Mesenchymal stem cell (in vitro differentiated cells and primary cell): ENCODE measurements at places on chromosomes 1 and 21.

DNA sequence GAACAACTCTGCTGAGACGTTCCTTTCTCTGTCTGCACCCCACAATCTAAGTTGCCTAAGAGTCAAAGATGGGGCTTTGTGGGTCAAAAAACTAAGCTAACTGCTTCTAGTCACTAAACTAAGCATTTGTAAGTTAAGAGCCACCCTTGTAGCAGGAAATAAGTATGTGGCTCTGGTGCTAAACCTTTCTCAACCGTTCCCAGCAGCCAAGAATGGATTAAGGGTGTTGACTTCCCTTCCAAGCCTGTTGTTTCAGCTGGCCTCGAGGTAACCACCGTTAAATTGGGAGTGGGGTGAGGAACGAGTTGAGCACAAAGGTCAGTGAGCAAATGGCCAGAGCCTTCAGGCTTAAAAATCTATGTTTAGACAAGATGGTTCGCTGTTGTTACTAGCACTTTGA lies 169.1 kb downstream of the TRIM33 start:
- H3K4me1 ChIP-seq: peaks cover 11% of the 10 kb centered on the region
- no peak for DNase-seq
- H3K27me3 ChIP-seq: peaks cover 12% of the 10 kb centered on the region
- no peak overlapping the region for H3K4me3 ChIP-seq
- H3K36me3 ChIP-seq: no peaks in the 10 kb centered on the region
- peak overlapping the region; percentile 32 for H3K27ac ChIP-seq

GRCh38 chr1:55313903-55314302 lies 98.7 kb upstream of the USP24 start:
- H3K4me3 ChIP-seq: no peak overlapping the region
- peaks cover 10% of the 10 kb centered on the region for H3K4me1 ChIP-seq
- no peak overlapping the region for H3K27ac ChIP-seq
- H3K27me3 ChIP-seq: no peaks in the 10 kb centered on the region

GRCh38 chr1:18344755-18345154 lies 136.0 kb upstream of the KLHDC7A start:
- no peaks in the 10 kb centered on the region for H3K4me1 ChIP-seq
- H3K4me3 ChIP-seq: no peak overlapping the region
- no peaks in the 10 kb centered on the region for H3K36me3 ChIP-seq
- H3K27me3 ChIP-seq: peaks cover 35% of the 10 kb centered on the region

DNA sequence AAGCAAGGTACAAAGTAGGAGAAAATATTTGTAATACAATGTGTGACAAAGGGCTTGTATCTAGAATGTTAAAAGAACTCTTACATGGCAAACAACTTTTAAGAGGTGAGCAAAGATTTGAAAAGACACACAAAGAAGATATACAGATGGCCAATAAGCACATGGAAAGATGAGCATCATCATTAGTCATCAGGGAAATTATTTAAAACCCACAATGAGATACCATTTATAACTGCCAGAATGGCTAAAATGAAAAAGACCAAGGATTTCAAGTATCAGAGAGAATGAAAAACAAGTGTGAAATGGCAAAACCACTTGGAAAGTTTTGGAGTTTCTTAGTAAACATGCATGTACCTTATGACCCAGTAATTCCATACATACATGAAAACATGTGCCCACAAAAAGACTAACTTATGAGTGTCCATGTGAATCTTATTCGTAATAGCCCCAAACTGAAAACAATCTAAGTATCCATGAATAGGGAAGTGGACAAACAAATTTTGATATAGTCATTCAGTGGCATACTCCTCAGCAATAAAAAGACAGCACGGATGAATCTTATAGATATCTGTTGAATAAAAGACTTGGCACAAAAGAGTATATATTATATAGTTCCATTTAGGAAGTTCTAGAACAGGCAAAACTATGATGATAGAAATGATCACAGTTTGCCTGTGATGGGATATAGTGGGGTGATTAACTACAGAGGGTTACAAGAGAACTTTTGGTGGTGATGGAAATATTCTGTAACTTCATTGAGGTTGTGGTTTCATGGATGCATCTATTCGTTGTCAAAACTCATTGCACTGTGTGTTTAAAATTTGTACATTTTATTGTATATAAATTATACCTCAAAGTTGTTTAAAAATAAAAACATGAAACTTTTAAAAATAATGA lies 82.0 kb downstream of the DISP1 start:
- no peaks in the 10 kb centered on the region for H3K27me3 ChIP-seq
- peak overlapping the region; percentile 71 for H3K4me3 ChIP-seq
- peaks cover 3% of the 10 kb centered on the region for H3K4me1 ChIP-seq
- H3K27ac ChIP-seq: no peak overlapping the region

DNA sequence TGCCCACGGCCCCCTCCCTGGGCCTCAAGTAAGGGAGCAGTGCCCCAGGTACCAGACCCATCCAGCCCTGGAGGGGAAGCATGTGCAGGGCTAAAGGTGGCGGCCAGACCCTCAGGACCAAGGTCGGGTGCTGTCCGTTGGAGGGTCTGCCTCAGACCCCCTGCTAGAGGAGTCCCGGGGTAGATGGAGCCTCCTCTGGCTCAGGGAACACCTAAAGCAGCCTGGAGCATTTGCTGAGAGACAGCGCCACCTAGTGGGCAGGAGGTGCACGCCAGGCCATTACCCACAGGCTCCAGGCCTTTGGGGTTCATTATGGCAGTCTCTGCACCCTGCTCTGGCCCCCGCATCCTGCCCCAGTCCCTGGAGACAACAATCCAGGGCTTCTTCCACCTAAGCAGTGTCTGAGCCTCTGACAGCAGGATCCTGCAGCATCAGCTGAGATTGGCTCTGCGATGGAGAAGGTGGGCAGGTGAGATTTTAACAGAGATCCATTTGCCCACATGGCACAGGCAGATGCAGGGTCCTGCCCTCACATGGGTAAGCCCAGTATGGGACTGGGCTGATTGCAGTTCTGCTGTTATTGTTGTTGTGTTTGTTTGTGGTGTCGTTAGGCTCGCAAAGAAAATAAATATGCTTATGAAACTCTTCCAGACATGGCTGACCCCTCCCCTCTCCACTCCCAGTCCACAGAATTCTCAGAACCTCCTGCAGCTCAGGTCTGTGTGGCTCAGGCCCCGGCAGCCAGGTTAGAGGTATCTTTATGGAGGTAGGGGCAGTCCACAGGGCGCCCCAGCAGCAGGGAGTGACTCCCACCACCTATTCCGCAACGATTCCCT lies 42.4 kb downstream of the CTNNBIP1 start:
- DNase-seq: peak; percentile 65
- no peak overlapping the region for H3K27ac ChIP-seq
- H3K4me3 ChIP-seq: no peak overlapping the region
- H3K36me3 ChIP-seq: peaks cover 49% of the 10 kb centered on the region

- H3K4me1 ChIP-seq: no peaks in the 10 kb centered on the region
- H3K4me3 ChIP-seq: no peak overlapping the region
- H3K27me3 ChIP-seq: no peaks in the 10 kb centered on the region
- no peak overlapping the region for H3K27ac ChIP-seq
- DNase-seq: no peak
- no peaks in the 10 kb centered on the region for H3K36me3 ChIP-seq
Measured at GRCh38 chr1:87903242-87903641, 574.6 kb downstream of the LMO4 start.

GRCh38 chr21:39597595-39597994 lies 15.1 kb upstream of the B3GALT5 start:
- no peak overlapping the region for H3K4me3 ChIP-seq
- peaks cover 16% of the 10 kb centered on the region for H3K27me3 ChIP-seq
- H3K4me1 ChIP-seq: peaks cover 4% of the 10 kb centered on the region
- H3K36me3 ChIP-seq: no peaks in the 10 kb centered on the region

- DNase-seq: no peak
- peaks cover 12% of the 10 kb centered on the region for H3K27me3 ChIP-seq
- no peak overlapping the region for H3K4me3 ChIP-seq
- no peaks in the 10 kb centered on the region for H3K4me1 ChIP-seq
Measured at GRCh38 chr1:20248971-20249612, 41.6 kb upstream of the VWA5B1 start.

DNA sequence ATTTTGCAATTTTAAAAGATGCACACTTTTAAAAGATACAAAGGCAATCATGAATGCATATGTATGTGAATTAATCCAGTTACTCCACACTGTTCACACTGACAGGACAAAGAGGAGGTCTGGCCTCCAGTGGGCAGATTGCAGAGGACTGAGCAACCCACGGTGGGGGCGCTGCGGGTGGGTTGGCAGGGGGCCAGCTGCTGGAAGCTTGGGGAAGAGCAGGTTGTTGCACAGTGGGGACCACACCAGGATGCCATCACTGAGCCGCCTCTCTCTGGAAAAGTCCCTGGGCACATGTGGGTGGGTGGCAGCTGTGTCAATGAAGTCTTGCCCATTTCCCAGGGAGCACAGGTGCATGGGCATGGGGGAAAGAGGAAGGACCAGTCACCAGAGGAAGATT lies 12.7 kb upstream of the PADI4 start:
- H3K27me3 ChIP-seq: peaks cover 13% of the 10 kb centered on the region
- H3K27ac ChIP-seq: no peak overlapping the region
- H3K4me1 ChIP-seq: peaks cover 1% of the 10 kb centered on the region
- no peak for DNase-seq
- no peak overlapping the region for H3K4me3 ChIP-seq

DNA sequence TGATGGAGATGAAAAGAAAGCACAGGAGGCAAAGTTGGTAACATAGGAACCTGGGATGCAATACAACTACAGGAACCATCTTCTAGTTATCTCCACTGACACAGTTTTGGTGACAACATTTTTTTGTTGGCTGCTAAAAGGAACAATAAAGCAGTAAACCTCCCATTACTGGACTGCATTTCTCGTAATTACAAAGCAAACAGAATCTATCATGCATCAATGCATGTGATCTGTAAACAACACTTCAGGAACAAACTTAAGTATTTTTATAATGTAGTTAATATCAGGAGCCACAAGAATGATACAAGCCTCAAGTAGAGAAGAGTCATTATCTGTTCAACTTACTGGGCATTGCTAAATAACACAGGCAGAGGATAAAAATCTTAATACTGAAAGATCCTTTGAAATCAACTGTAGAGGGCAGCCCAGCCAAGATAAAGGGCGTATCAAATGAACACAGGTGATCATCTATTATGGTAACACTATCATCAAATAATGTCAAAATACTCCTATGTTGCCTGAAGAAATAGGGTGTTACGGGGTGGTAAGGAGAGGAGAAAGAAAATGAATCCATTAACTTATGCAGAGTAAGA lies 193.3 kb downstream of the EIF4G3 start:
- DNase-seq: no peak
- no peak overlapping the region for H3K4me3 ChIP-seq
- H3K36me3 ChIP-seq: peaks cover 3% of the 10 kb centered on the region
- H3K27me3 ChIP-seq: no peaks in the 10 kb centered on the region
- no peaks in the 10 kb centered on the region for H3K4me1 ChIP-seq

DNA sequence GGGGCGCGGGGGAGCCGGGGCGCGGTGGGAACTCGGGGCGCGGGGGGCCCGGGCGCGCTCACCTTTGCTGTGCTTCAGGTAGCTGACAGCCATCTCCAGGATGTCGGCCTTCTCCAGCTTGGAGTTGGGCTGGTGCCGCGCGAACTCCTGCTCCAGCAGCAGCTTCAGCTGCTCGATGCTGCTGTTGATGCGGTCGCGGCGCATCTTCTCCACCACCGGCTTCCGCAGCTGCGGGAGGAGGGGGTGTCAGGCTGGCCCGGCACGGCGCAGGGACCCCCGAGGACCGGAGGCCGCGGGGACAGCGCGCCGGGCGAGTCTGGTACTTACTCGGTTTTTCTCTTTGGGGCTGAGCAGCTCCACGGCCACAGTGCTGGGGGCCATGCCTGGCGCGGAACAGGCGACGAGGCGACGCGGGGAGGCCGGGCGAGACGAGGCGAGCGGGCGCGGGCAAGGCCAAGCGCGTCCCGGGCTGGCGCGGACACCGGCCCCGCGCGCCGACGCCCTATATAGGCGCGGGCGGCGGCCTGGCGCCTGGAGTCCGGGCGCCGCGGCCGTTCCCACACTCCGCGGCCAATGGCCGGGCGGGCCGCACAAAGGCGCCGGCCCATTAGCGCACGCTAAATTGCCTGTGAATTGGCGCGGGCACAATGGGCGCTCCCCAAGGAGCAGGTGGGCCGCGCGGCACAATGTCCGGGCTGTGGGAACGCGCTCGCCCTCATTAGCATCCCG lies at the start of gene HES5:
Gene HES5, minus strand, starts transcription at position 480 of the 729 bp plus-strand sequence. Its CDS starts 99 bp downstream, at position 381.
- peak within 1 kb of the TSS; percentile 10 for H3K4me3 ChIP-seq
- H3K36me3 ChIP-seq: peaks cover 3% of the 10 kb centered on the region
- peaks cover 29% of the 10 kb centered on the region for H3K27me3 ChIP-seq
- DNase-seq: no peak
- H3K4me1 ChIP-seq: peaks cover 64% of the 10 kb centered on the region

GRCh38 chr21:31480228-31480627 lies 136.2 kb upstream of the TIAM1 start:
- no peaks in the 10 kb centered on the region for H3K27me3 ChIP-seq
- H3K27ac ChIP-seq: no peak overlapping the region
- H3K36me3 ChIP-seq: no peaks in the 10 kb centered on the region
- DNase-seq: no peak
- H3K4me1 ChIP-seq: no peaks in the 10 kb centered on the region

DNA sequence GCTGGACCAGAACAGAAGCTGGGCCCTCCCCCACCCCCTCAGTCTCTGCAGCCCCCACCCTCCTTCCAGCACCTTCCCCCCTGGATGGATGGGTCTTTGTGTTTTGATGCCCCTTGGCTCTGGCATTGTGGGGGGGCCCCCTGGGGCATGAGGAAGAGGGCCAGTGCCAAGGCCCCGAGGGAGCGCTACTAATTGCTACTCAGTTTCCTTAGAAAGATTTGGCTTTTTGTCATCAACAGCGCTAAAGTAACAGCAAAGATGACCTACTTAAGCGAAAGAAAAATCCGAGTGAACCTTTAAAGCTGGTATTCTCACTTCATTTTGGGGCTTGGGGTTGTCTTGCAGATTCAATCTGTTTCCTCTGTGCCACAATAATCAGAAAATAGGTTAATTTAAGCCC lies 63.5 kb downstream of the SKI start:
- DNase-seq: no peak
- H3K36me3 ChIP-seq: no peaks in the 10 kb centered on the region
- H3K4me3 ChIP-seq: no peak overlapping the region
- peaks cover 69% of the 10 kb centered on the region for H3K4me1 ChIP-seq
- H3K27me3 ChIP-seq: no peaks in the 10 kb centered on the region

DNA sequence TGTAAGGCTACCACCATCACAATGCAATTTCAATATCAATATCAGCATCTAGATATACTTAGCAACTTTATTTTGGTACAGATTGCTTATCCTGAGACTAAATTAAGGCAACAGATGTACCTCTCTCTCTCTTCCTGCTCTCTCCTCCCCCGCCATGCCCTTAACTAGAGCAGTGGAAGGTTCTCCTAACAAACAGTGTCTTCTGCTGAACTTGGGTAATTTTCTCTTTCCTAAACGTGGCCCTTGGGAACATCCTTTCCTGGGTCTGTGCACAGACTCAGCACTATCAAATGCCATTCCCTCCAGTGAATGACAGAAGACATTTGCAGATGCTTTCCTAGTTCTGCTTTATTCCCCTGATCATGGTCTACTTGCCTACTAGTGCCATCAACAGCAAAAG lies 85.6 kb upstream of the TTC39A start:
- H3K27ac ChIP-seq: no peak overlapping the region
- H3K36me3 ChIP-seq: peaks cover 36% of the 10 kb centered on the region
- no peak for DNase-seq

DNA sequence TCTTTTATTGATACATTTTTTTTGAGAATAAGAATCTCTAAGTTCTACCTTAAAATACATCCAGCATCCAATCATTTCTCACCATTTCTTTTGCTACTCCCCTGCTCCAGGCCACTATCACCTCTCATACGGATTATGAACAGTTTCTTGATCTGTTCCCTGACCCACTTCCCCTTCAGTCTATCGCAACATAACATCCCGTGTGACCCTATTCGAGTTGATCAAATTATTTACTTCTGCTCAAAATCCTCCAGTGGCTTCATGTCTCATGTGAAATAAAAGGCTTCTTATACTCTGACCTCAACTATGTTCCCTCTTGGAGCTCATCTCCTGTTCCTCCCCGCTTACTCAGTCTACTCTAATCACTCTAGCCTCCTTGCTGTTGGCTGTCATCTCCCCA lies 5.2 kb downstream of the ALG14 start:
- peaks cover 5% of the 10 kb centered on the region for H3K4me1 ChIP-seq
- no peaks in the 10 kb centered on the region for H3K27me3 ChIP-seq
- H3K27ac ChIP-seq: no peak overlapping the region
- no peak for DNase-seq
